ENCODE measurements at places on chromosomes 1 and 21.

DNA sequence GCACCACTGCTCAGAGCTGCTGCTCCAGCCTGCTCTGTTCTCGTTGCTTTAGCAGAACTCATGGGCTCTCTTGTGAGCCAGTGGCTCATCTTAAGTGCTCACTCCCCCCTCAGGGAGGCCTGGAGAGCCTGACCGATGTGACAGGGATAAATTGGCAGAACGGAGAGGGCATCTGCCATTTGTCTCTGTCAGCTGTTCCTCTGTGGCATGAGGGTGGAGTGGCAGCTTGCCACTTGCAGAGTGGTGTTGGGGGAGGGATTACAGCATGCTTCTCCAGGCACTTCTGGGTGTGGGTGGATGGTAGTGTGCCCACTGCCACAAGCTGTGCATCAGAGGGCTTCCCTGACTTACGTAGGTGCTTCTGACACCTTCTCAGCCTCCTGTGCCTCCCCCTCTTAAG, 229.5 kb downstream of the PAPPA2 start:
- DNase-seq: peak; percentile 61

DNA sequence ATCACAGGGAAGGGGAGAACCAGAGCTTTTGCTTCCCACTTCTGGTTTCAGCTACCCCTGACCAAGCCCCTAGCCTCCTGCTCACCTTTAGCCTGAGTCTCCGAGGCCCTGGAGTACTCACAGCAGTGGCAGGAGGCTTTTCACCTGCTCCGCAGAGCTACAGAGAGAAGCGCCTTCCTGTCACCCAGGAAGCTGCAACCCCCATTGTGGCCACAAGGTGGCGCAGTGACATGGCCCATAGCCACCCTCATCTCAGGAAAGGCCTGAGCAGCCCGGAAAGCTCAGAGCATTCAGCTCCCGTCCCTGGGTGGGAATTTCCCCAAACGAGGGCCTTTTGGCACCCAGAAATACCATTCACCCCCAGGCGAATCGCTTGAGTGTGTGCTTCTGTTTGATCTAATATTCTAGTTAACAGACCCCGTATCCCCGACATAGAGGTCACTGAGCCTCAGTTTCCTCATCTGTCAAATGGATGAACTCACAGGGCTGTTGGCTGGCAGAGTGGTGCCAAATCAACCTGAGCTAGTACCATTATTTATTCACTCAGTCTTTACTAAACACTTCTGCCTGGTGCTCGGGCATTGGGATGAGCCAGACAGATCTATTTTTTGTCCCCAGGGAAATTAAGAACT, 25.3 kb downstream of the A3GALT2 start:
- DNase-seq: peak; percentile 25

DNA sequence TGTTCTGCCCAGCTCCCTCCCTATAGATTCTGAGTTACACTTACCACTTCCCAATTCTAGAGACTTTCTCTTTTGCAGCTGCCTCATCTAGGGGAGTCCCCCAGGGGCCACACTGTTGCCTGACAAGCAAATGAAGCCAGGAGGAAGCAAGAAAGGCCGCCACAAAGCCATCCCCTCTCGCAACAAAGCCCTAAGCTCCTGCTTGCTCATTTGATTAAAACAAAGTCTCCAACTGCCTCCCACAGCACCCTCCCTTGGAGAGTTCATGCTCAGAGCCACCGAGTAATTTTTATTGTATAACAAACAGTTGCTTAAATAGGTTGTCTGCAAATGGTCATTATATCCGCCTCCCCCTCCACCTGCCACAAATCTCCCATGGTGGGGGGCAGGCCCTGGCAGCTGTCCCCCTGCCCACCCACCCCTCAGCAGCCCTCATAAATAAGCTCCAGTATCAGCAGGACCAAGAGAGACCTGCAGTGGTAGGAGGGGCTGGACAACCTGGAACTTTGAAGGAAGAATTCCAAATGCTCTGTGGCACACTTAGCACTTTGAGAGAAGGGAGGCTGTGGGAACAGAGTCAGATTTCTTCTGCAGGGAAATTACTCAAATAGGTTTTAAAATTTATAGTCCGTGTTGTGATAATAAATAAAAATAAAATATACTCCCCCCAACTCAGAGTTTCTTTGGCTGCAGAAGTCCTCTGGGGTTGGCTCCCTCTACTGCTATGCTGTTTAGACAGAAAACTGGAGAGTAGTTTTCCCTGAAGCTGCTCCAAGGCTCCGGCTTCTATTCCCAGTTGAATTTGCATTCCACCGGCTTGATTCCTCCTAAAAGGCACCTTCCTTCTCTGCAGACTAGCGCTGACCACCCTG, 237.5 kb downstream of the TTLL7 start:
- no peak for DNase-seq

GRCh38 chr21:15498455-15498854, 231.3 kb upstream of the USP25 start:
- DNase-seq: no peak

GRCh38 chr1:240030236-240030635, 61.4 kb upstream of the FMN2 start:
- no peak for DNase-seq

- no peak for DNase-seq
Measured at GRCh38 chr1:242523719-242524570, 552 bp downstream of the PLD5 start.

- DNase-seq: no peak
Measured at GRCh38 chr1:40344597-40344996, 27.5 kb upstream of the COL9A2 start.

DNA sequence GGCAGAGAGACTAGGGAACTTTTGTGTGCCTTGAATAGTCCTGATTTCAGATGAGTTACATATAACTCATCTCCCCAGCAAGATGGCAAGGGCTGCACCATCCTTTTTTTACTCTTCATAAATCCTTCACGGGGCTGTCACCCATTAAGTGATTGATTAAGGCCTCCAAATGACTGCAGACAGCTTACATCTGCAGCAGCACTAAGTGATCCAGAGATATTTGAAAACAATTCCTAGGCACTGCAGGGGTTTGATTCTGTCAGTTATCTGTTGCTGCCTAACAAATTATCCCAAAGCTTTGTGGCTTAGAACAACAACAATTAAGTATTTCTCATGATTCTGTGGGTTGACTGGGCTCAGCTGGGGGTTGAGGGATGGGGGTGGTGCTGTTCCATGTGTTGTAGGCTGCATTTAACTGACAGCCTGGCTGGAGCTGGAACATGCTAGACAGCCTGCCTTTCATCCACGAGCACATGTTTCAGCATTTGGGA, 19.3 kb downstream of the TEX38 start:
- DNase-seq: no peak

DNA sequence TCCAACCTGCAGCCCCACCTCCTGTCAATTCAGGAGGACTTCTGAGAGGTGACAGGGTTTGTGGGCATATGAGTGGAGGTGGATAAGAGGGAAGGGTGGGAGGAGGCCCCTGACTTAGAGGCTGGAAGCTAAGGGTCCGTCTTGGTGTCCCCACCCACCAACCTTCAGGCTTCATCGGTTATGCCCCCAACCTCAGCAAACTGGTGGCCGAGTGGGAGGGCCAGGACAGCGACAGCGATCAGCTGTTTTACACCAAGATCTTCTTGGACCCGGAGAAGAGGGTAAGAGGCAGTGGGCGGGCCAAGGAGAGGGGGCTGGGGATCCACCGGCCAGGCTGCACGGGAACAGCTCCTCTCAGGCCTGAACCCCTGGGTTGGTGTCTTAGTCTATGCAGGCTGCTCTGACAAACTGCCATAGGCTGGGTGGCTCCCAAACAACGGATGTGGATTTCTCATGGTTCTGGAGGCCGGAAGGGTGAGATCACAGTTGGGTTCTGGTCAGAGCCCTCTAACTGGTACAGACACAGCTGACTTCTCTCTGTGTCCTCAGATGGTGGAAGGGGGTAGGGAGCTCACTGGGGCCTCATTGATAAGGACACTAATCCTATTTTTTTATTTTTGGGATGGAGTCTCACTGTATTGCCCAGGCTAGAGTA, 18.1 kb downstream of the PLOD1 start:
- no peak for DNase-seq

- peak; percentile 69 for DNase-seq
Measured at GRCh38 chr1:61183471-61184039, 101.2 kb downstream of the NFIA start.

- DNase-seq: no peak
Measured at GRCh38 chr1:39110325-39110851, 84.2 kb downstream of the NDUFS5 start.

- no peak for DNase-seq
Measured at GRCh38 chr1:245990315-245991022, 516.6 kb downstream of the SMYD3 start.

DNA sequence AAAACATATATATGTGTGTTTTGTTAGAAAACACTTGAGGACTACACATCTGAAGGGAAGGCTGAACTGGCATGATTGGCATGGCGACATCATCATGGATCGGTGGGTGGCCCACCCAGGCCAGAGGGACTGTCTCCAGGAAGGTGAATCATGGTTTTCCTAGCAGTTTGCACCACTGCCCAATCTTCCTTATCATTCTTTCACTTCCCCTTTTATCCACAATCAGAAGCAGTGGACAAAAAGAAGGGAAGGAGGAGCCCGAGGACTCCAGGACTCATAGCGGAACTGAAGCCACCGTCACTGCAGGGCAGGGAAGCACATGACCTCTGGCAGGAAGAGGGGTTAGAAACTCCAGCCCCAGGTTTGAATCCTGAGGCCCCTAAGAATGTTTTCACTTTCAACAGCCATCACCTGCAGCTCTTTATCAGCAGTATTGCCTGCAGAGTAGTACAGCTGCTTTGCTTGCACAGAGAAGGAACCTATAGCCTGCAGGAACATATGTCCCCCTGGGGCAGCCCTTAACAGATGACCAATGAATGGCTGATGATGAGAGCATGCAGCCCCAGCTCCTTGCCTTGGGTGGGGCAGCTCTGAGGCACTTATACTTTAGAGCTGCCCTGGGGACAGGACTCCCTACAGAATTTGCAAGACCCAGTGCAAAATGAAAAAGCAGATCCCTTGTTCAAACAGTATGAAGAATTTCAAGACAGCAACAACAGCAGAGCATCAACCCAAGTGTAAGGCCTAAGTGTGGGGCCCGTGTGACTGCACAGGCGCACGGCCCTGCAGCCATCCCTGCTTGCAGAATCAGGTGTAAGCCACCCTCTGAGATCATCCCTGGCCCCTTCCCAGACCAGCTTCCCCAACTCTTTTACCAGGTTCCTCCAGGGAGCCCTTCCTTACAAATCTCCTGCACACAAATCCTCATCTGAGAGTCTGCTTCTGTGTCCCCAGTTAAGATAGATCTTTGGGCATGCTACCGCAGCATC, 241.8 kb upstream of the IRF2BP2 start:
- DNase-seq: no peak

DNA sequence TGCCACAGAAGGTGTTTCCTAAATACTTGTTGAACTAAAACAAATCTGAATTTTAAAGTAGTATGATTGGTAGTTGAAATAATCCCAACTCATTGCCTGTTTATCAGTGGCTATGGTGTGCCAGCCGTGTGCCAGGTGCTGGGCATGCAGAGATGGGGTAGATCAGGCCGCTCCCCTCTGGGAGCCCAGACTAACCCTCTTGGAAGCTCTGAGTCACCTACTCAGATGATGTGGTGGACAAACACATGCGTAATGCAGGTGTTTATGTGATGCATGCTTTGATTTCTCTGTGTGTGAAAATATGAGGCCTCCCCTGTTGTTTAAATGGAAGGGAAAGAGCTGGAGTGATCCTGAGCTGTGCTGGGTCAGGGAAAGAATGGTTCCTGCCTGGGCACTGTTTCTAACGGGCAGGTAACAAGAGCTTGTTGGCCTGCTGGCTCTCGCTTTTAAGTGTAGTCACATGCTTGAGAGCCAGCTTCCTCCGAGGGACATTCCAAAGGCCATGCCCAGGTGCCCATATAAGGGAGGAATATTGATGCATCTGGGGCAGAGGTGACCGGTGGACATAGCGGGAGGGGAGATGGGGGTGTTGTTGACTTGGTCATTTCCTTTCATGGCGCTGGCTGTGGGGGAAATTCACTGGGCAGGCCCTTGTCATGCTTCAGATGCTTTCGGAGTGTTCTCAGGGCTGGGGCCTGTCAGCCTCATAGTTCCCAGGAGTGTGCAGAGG, 10.2 kb downstream of the MFN2 start:
- DNase-seq: no peak

DNA sequence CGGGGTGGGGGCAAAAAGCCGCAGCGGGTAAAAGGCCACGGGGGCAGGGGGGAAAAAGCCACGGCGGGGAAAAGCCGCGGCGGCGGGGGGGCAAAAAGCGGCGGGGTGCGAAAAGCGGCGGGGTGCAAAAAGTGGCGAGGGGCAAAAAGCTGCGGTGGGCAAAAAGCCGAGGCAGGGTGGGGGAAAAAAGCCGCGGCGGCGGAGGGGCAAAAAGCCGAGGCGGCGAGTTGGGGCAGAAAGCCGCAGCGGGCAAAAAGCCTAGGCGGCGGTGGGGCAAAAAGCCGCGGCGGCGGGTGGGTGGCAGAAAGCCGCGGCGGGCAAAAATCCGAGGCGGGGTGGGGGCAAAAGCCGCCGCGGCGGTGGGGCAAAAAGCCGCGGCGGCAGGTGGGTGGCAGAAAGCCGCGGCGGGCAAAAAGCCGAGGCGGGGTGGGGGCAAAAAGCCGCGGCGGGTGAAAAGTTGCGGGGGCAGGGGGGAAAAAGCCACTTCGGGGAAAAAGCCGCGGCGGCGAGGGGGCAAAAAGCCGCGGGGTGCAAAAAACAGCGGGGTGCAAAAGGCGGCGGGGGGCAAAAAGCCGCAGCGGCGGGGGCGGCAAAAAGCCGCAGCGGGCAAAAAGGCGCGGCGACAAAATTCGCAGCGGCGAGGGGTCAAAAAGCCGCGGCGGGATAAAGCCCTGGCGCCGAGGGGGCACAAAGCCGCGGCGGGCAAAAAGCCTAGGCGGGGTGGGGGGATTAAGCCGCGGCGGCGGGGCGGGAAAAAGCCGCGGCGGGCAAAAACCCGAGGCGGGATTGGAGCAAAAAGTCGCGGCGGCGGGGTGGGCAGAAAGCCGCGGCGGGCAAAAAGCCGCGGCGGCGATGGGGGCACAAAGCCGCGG, 3901.2 kb downstream of the SRGAP2C start:
- no peak for DNase-seq

DNA sequence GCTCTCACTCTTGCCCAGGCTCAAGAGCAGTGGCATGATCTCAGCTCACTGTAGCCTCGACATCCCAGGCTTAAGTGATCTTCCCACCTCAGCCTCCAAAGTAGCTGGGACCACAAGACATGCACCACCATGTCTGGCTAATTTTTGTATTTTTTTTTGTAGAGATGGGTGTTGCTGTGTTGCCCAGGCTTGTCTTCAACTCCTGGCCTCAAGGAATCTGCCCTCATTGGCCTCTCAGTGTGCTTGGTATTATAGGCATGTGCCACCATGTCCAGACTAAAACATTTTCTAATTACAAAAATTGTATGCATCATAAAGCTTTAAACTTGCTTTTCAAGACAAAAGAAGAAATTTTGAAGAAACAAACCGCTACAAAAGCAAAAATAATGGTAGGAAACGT, 20.1 kb downstream of the CBR1 start:
- no peak for DNase-seq

Measured in DMS 273 treated with DMSO at 0.1 percent for 48 hours (cell line).